ENCODE measurements at places on chromosomes 6 and 20.

DNA sequence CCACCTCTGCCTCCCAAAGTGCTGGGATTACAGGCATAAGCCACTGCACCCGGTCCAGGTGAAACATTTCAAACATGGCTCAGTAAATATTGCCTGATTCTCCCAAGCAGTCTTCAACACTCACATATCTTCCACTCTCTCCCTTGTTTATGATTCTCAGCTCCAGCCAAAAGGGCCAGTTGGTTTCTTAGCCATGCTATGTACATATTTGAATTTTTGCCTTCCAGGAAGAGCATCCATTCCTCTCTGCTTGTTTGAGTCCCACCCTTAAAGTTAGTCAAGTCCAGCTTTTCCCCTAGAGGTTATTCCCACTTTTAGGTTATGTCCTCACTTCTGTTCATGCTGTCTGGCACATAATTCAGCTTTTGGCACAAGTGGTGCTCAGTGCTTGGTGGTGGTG lies 5.9 kb downstream of the KIFC1 start:
- no peak for DNase-seq

GRCh38 chr6:155171747-155172449 lies 91.9 kb upstream of the CLDN20 start:
- DNase-seq = no peak

GRCh38 chr20:50005471-50005981 lies 22.7 kb downstream of the SNAI1 start:
- no peak for DNase-seq

DNA sequence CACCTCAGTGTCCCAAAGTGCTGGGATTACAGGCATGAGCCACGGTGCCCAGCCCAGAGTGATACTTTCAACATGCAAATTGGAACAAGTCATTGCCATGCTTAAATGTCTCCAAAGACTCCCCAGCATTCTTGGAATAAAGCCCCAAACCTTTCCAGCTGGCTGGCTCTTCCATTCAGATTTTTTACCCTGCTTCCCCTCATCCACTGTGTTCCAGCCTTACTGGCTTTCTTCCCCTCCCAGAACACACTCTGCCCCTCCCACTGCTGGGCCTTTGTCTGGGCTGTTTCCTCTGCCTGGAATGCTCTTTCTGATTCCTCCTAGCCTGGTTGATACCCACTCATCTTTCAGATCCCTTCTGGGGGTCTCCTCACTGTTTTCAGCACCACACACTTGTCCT lies 40.1 kb upstream of the NNAT start:
- no peak for DNase-seq

DNA sequence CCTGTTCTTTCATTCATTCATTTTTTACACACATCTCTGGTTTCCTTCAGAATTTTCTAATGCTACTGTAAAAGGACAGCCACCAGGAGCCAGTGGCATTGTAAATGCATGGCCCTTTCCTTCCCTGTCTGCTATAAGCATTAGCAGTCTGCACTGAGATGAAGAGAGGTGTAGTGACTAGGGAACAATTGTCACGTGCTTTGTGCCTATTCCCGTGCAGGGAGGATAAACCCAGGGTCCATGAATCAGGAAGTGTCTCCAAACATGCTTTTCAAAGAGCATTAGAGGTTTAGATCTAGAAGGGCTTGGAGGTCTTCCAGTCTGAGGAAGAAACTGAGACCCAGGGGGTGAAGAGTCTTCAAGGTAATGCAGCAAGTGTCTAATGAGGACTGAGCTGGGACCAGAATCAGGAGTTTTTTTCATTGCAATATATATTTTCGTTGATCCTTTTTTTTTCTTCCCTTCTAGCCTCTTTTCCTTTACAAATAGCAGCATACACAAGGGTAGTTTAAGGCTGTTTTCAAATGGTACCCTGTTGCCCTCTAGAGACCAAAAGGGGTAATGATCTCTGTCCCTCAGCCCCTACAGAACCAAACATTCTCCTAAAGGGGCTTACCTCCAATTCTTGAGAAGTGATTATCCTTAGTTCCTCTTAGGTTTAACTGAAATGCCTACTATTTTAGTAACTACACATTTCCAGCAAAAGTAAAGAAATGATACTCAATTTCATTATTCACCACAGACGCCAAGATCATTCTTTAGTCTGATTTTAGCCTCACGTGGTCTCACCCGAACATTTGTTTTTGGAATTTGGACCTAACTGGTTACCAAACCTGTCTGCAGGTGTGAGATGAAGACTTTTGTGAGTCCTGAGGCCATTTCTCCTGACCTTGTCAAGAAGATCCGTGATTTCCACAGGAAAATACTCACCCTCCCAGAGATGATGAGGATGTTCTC lies 6.6 kb downstream of the TRIM15 start:
- DNase-seq = no peak

DNA sequence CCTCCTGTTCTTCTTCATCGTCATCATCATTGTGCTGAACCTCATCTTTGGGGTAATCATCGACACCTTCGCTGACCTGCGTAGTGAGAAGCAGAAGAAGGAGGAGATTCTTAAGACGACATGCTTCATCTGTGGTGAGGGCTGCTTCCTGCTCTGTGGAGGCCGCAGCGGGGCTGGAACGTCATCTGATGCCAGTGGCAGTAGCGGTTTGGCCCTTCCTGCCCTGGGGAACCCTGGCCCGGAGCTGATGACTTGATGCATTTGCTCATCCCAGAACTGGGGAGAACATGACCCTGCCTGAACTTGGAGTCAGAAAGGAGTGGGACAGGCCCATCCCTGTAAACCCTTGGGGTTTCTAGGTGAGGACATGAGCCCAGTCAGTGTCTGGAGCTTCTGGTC lies 18.7 kb downstream of the UQCC2 start:
- no peak for DNase-seq

GRCh38 chr6:52574709-52575501 lies 2.0 kb downstream of the TRAM2 start:
- DNase-seq = no peak

DNA sequence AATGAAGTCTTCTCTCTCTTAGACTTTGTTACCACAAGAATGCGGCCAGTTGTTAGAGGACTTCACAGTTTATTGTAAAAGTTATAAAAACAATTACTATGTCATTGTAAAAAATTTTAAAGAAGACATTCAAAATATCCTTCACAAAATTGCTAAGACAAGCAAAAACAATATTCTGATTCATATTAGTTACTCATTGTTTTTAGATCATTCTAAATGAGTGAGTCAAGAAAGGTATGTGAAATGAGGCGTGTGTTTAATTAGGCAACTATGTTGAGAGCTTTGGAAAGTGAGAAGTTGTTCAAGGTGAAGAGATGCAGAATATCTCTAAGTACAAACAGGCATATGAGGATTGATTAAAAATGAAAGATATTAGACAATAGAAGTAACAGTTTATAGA lies 875.3 kb downstream of the EYS start:
- DNase-seq = no peak

DNA sequence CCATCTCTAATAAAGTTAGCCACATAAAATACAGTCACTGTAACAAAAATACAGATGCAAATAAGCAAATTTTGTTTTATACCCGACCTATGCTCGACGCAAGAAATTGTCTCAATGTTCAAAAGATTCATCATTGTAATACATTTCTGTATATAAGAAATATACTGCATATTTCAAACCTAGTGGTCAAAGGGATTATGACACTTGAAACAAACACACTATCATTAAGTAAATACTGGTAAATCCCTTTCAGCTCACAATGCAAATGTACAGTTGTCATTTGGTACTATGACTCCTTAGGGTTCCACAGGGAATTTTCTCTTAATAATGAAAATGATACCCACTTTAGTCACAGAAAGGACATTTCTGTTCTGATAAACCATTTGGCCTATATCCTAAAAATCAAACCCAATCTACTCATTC lies 2.2 kb downstream of the HIVEP2 start:
- no peak for DNase-seq

DNA sequence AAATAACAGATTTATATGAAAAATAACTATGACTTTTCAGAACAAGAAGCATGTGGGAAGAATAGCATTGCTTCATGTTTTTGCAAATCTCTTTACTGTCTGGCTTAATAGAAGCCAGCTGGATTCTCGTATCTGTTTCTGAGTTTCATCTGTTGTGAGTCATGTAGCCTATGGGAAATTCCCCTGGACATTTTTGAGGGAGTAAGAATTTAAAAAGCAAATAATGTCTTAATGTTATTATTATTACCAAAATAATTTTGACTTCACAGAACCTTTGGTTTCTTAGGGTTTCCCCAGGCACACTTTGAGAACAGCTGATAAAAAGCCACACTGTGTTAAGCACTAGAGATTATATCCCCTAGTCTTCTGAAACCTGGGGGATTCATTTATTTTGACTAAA lies 75.8 kb downstream of the SYCP2L start:
- DNase-seq = no peak

DNA sequence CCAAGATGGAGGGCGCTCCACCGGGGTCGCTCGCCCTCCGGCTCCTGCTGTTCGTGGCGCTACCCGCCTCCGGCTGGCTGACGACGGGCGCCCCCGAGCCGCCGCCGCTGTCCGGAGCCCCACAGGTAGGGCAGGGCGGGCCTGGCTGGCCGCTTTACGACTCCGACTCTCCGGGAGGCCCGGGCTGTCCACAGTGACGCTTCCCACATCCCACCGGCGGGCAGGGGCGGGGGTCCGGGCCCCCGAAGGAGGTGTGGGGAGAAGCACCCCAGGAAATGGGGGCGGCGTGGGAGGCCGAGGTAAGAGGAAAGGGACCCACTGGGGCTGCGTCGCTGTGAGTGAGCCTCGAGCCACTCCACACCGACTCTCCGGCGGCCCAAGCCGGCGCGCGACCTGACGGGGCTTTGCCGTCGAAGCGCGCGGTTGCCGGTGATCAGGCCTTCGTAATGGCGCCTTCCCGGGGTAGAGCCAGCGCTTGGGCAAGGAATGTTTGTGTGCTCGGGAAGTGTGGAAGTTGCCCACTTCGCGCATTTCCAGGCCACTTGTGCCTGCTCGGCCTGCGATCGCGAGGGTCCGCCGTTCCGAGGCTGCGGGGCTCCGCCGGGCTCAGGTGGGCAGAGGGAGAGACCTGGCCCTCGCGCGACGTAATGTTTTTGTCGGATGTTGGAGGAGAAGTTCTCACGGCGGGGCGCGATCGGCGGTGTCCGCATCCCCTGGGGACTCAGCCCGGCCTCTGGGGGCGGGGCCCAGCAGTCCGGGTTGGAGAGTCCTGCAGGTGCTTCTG lies 427 bp downstream of the GINM1 start:
- no peak for DNase-seq

DNA sequence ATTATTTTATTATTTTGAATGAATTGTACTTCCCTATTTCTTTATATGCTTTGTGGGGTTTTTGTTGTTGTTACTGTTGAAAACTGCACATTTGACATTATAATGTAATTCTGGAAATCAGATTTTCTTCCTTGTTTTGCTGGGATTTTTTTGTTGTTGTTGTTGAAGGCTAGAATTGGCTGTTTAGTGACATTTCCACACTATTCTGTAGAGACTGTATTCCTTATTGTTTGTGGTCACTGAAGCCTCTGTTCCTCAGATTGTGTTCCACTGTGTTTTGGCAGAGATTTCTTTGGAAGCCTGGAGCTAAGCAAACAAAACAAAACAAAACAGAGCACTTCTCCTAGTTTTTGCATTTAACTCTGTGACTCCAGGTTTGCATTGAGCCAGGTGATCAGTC lies 52.9 kb downstream of the CDYL start:
- DNase-seq = no peak

DNA sequence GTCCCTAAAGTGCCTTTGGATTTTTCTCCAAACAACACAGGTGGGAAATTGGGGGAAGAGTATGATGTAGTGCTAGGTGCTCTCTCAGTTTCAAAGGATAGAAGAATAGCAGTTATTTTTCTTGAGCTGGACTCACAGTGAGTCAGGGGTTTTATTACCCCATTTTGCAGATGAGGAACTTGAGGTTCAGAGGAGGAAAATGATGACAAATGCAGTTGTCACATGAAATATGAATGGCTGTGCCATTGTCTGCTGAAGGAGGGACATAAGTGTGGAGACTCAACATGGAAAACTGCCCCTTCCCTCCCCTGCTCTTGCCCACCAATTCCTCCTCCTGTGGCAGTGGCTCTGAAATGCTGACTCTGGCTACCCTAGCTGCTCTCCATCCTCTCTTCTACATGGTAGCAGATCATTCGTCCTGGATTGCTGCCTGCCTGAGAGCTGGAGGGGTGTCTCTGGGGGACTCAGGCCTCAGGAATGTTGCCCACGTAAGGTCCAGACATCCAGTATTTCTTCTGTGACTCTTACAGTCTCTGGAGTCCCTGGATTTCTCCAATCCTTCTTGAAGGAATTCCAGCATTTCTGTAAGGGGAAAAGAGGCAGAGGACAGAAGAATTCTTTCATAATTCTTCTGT lies 37.6 kb upstream of the EPB41L1 start:
- no peak for DNase-seq

DNA sequence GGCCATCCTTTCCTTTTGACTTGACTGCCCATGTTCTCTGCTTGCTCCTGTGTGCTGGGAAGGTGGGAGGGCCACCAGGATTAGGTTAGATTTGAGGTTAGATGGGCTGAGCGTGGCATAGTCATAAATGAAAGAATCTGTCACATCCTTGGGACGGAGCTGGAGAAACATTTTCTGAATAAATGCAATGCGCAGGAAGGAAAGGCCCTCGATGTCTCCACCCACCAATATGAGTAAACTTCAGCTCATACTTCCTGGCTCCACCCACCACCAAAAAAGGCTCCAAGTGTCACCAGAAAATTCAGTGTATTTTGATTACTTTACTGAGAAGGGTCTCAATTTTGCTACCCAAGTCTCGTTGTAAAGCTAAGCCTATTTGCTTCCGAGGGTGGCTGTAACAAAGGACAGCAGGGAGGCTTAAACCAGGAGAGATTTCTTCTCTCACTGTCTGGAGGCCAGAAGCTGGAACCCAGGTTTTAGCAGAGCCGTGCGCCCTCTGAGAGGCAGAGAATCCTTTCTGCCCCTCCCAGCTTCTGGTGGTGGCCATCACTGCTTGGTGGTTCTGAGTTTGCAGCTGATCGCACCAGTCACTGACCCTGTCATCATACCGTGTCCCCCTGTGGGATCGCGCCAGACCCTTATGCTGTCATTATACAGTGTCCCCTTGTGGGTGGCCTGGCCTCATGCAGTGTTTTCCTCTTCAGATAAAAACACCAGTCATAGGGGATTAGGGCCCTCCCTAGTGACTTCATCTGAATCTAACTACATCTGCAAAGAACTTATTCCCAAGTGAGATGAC lies 137.8 kb downstream of the TTLL2 start:
- DNase-seq = no peak

DNA sequence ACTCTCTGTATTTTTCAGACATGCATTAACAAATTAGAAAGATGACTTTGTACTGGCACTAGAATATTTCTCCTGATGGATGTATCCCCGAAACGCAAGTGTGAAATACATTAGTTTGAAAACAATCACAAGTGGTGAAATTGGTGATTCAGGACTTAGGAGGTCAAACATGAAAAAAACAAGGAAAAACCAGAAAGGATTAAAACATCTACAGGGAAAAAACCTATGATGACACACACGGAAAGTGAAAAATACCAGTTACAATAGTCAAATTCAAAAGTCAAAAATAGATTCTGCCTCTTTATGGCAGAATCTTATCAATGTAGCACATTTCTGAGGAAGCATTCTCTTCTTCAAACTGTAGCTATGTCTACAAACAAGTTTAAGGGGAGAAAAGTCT lies 129.0 kb upstream of the SGK1 start:
- no peak for DNase-seq

GRCh38 chr6:154012852-154013251 lies 26.2 kb upstream of the OPRM1 start:
- no peak for DNase-seq
